ENCODE measurements at places on chromosomes 4 and X.

- no peak for DNase-seq
Measured at GRCh38 chr4:8297141-8297601, 27.6 kb downstream of the HTRA3 start.

- peak; percentile 34 for DNase-seq
Measured at GRCh38 chr4:136864604-136865185, 667.6 kb downstream of the PCDH18 start.

DNA sequence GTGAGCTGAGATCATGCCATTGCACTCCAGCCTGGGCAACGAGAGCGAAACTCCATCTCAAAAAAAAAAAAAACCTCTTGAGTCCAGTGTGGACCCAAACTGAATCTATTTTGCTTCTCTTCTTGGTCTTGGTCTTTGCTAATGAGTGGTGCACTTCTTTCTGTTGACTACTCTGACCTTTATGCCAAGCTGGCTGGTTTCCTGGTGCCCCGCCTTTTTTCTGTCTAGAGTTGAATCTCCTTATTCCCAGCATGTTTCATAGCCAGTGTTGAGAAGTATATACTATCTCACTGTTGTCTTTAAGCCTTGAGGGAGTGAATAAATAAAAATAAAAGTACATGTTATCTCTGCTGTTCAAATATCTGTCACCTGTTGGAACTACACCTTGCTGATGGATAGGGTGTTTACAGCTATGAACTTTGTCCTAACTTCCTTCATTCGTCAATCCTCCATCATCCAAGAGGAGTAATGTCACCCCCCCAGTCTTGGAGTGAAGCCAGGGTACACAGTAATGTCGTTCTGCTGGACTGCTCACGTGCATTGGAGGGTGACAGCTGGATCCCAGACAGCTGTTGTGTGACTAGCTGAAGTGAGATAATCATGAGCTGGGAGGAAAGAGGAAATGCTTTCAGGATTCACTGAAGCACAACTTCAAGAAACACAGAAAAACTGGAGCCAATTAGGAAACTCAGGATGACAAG is 99.3 kb upstream of the PRKG2 start:
- DNase-seq = no peak

- DNase-seq = no peak
Measured at GRCh38 chr4:72767618-72768302, 198.7 kb upstream of the ADAMTS3 start.

GRCh38 chr4:122826079-122826527 is 528 bp upstream of the FGF2 start:
- no peak for DNase-seq

GRCh38 chrX:85964744-85965143 is 82.6 kb downstream of the CHM start:
- no peak for DNase-seq

DNA sequence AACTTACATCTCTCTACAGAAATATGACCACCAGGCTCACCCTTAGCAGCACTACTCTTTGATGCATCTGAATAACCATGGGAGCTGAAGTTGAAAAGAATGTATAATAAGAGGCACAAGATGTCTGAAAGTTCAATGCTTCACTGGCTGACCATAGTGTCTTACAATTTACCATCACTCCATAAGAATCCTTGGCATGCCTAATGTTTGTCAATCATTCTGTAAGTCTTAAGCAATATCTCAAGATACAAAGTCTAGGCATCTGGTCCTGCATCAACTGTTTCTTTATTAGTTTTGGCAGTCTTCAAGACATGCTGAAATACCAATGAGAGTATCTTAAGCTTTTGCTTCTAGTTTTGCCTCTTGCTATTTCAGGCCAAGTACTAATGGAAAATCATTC is 755.5 kb downstream of the STIM2 start:
- DNase-seq = no peak

- DNase-seq = no peak
Measured at GRCh38 chr4:153912301-153912700, 123.4 kb upstream of the SFRP2 start.

- DNase-seq = no peak
Measured at GRCh38 chrX:97389761-97390192, 506.1 kb downstream of the RPA4 start.

- no peak for DNase-seq
Measured at GRCh38 chr4:5791654-5792053, 80.7 kb downstream of the EVC start.

GRCh38 chrX:16528620-16529019 is 121.3 kb upstream of the S100G start:
- DNase-seq = no peak

- DNase-seq = peak; percentile 68
Measured at GRCh38 chr4:73836373-73837279, at the start of gene CXCL6. TSS of gene CXCL6 (plus strand) at chr4:73836678. CDS start at chr4:73836751, 73 bp downstream.

- no peak for DNase-seq
Measured at GRCh38 chrX:106378616-106379015, 210.5 kb downstream of the PWWP3B start.

DNA sequence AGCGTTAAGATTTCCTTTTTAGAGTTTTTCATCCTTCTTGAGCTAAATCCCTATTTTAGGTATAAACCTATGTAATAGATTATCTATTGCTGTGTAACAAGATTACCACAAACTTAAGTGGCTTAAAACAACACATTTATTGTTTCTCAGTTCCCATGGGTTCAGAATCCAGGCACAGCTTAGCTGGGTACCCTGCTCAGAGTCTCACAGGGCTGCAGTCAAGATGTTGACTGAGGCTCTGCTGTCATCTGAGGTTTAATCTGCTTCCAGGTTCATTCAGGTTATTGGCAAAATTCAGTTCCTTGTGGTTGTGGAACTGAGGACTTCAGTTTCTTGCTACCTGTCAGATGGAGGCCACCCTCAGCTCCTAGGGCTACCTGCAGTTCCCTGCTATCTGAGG is 60.9 kb downstream of the GK start:
- DNase-seq = no peak

GRCh38 chr4:128303405-128303785 is 15.8 kb upstream of the PGRMC2 start:
- no peak for DNase-seq

DNA sequence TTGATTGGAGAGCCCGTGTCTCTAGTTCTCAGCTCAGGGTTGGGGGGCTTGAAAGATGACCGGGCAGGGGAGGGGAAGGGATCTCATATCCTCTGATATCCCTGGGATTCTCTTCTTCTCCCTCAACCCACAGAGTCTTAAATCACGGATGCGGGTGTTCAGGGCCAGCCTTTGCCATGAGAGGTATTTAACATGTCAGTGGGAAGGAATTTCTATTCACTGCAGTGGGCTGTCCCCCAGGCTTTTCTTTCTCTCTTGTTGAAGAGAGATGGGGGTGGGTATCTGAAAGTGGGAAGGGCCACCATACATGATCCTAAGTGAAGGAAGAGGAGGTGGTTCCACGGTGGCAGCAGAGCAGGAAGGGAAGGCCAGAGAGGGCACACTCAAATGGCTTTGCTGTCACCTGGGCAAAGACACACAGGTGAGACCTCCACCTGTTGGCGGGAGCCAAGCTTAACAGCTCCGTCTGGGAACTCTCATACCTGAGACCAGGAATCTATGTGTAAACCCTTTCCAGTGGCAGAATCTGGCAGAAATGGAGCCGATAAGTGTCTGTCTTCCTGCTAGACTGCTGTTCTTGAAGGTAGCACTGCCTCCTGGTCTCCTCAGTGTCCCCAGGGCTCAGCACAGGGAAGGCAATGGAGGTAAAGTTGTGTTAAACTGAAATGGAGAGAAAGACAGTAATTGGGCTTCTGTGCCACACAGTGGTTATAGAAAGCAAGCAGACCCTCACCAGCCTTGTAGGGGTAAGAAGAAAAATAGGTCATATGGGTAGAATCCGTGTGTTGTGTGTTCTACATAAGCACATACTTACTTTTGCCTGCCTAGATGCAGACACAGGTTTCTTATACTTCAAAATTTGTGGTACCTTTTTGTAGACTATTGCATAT is 49.4 kb downstream of the RHOH start:
- DNase-seq = no peak

DNA sequence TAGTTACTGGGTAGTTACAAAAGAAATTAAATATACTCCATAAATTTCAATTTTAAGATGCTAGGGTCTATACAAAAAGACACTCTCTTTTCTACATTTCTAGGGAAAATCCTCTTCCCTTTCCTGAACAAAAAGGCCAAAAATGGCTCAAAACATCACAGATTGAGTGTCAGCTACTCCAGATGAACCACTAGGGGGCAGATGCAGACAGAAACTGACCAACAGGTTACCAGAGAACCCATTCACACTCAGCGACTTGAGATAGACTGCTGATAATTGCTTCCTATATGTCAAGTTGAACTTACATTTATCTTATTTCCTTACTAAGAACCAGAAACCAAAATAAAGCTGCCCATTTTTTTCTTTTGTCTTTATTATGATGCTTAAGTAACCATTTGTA is 83.4 kb upstream of the MID1IP1 start:
- DNase-seq = peak; percentile 54

- DNase-seq = no peak
Measured at GRCh38 chr4:147814376-147814775, 82.5 kb downstream of the ARHGAP10 start.

DNA sequence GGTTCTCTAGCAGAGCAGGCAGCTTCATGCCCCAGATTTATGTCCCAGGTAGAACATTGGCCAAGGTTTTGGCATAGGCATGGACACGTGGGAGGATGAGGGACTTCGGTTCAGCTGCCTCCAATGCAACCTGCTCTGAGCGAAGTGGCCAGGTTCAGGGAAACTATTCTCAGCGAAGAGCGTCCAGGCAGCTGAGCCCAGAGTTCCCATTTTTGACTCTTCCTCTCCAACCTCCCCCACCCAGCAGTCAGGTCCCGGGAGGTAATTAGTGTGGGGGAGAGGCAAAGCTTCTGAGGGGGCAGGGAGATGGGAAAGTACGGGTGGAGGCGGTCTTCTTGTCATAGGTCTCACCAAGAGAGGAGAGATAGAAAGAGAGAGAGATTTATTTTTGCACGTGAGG is 1.0 kb downstream of the GABRA4 start:
- DNase-seq = no peak

GRCh38 chr4:109432203-109432602 is 1.4 kb upstream of the SEC24B start:
- no peak for DNase-seq

DNA sequence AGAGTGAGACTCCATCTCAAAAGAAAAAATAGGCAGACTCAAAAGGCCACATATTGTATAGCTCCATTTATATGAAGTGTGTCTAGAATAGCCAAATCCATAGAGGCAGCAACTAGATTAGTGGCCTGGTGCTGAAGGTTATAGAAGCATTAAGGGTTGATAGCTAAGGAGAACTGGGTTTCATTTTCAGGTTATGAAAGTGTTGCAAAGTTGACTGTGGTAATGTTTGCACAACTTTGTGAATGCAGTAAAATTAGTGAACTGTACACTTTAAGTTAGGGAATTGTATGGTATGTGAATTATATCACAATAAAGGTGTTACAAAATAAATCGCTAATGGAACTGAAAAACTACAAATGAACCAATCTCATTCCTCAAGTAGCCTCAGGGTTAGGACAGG is 28.3 kb downstream of the TXLNG start:
- DNase-seq = no peak

GRCh38 chrX:639151-639550 is 8.6 kb downstream of the SHOX start:
- DNase-seq = no peak

DNA sequence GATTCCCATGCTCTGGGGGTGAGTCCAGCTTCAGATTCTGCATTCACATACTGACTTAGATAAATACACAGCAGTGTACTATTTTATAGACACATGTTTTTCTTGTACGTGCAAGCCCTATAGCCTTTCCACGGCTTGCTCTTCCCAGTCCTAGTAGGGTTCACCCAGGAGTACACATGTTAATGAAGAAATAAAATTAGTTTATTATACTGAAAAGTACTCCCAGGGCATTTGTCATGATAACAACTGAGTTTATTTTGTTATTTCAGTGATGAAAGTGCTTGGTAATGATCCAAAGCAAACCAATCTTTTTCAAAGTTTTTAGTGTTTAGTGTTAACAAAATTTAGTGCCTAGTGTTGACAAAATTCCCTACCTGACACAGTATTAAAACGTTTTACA is 21.3 kb downstream of the MAPK10 start:
- DNase-seq = no peak

DNA sequence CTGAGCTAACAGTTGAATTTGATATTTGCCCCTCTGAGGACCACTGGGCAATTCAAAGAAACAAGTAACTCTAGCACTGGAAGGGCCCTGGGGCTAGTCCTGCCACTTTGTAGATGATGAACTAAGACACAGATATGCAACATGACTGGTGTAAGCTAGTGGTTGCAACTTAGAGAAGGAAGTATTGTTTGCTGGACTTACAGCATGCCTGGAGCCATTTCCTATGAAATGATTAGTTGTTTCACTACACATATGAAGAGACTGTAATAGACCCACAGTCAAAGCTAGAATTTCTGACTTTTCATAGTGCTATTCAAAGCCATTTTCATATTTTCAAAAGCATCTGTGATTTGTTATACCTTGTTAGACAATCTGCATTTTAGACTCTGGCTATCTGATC is 96.2 kb downstream of the TSPAN7 start:
- DNase-seq = no peak

DNA sequence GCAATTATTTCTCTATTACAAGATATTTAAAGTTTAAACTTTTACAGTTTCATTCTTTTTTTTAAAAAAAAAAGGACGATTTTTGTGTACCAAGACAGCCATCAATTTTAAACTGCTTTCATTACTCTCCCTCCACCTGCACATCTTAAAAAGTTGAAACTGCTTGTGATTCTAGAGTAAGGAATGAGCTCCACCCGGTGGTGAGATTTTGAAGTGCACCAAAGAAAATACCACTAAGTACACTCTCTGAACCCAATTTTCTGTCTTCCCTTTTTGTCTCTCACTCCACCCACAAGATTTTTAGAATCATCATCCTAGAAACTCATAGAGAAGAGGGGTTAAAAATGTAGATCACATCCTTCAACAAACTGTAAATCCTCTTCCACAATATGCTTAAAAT is 91.3 kb upstream of the WDR44 start:
- DNase-seq = peak; percentile 34

- no peak for DNase-seq
Measured at GRCh38 chr4:145883101-145883694, 55.4 kb downstream of the ZNF827 start.

DNA sequence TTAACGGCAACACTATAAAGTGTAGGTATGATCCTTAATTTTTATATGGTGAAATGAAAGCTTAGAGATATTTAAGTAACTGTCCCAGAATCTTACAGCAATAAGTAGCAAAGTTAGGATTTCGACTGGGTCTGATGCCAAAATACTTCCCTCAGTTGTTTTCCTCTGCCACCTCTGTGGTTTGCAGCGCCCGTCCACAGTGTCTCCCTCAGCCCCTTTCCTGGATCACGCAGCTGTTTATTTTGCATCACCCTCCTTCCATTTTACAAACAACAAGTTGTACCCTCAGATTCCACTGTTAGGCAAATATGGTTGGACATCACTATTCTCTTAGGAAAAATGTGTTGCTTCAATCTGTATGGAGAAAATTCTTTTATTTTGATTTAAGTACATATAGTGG is 56.1 kb downstream of the RAPGEF2 start:
- DNase-seq = no peak

GRCh38 chrX:42087960-42088359 is 164.6 kb upstream of the CASK start:
- DNase-seq = no peak

GRCh38 chrX:148501386-148502066 is 1.1 kb downstream of the AFF2 start:
- DNase-seq = peak; percentile 20

DNA sequence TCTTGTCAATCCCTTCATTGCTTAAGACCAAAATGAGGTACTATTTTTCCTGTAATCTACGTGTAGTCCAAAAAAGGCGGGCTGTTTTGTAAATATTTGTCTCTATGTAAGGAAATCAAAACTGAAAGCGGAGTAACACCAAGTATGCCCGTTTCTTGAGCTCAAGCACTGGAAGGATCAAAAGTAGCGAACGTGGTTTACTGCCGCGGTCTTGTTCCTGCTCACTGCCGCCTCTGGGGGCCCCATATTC is 71.5 kb downstream of the AFF1 start:
- no peak for DNase-seq

Measured in iPS-NIHi11 (cell line).